Activated CD4-positive, CD25-positive, alpha-beta regulatory T cell treated with anti-CD3 and anti-CD28 coated beads, Interleukin-2, amount 50 U/mL, for 16 hours (primary cell): ENCODE measurements at places on chromosomes 16 and 17.

DNA sequence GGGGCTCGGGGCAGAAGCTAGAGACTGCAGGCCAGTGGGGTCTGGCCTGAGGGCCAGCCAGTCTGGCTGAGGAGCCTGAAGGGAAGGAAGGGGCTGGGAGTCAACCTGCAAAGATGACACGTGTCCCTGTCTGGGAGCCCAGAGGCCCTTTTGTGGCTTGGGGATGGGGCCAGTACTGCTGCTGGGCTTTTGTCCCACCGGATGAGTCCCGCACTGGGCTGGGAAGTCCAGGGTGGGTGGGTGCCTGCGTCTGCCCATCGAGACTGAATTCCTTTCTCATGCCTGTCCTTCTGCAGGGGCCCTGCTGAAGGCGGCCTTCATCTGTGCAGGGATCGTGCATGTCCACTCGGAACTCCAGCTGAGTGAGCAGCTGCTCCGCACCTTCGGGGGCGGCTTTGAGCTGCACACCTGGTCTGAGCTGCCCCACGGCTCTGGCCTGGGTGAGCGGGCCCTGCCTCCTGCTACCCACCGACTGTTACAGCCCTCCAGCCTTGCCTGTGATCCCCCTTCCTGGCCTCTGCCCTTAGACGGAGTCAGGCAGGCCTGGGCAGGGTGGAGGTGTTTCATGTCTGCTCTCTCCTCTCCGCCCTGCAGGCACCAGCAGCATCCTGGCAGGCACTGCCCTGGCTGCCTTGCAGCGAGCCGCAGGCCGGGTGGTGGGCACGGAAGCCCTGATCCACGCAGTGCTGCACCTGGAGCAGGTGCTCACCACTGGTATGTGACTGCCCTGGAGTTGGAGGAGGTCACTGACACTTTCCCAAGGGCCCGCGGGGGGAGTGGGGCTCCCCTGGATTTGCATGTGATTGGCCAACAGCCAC, 20.9 kb downstream of the FCSK start:
- DNase-seq: no peak

DNA sequence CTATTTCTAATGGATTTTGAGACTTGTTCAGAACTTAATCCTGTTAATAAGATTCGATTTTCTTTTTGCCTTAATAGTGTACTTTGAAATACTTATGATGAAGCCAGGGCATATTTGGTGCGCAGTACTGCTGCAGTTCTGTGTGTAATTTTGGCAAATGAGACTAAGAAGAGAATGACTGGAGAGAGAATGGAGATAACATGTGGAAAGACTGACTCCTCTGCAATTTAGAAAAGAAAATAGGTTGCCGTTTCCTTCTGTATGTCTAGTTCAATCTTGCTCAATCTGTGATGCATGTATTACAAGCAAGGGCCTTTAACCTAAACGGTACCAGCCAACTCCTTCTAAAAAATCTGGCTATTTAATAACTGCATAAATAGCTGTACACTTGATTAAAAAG, 285.1 kb upstream of the CDH11 start:
- no peak for DNase-seq

GRCh38 chr17:71935341-71935740, 185.5 kb upstream of the SOX9 start:
- no peak for DNase-seq

- DNase-seq: peak; percentile 58
These were observed 3.3 kb upstream of the SREBF1 start for GRCh38 chr17:17839791-17840707.

GRCh38 chr17:67400193-67400592, 23.1 kb downstream of the PITPNC1 start:
- no peak for DNase-seq

DNA sequence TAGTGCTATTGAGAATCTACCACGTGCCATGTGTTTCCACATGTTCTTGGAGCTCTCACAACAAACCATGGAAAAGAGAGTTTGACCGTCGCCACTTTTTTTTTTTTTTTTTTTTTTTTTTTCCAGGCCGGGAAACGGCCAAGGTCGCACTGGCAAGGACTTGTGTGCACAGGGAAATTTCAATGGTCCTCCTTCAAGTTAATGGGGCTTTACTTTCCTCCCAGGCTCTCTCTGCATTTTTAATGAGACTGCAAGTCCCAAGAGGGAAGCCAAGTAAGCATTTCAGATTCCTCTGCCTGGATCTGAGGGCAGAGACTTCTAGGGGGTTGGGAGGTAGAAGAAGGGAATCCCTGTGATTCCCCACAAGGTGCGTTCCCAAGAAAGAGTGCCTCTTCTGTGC, 94.7 kb upstream of the MPHOSPH6 start:
- no peak for DNase-seq

DNA sequence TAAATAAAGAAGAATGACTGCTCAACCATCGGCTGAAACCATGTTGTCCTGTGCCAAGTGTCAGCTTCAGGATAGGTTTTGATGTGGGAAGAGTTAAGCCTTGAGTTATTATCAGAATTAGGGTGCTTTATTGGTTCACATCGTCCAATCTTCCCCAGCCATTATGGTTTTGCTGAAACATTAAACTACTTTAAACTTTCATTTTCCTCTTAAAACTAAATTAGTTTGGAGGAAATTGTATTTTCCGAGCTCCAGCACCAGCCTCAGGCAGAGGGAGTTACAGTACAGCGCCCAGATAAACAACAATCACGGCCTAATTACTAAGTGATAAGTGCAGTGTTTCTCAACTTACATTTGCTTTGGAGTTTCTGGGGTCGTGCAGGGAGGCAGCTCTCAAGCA, 80.2 kb downstream of the TMEM114 start:
- DNase-seq: no peak

GRCh38 chr17:45700171-45701090, 83.7 kb upstream of the CRHR1 start:
- no peak for DNase-seq

- no peak for DNase-seq
These were observed 108.1 kb downstream of the STX8 start for GRCh38 chr17:9467518-9467917.

DNA sequence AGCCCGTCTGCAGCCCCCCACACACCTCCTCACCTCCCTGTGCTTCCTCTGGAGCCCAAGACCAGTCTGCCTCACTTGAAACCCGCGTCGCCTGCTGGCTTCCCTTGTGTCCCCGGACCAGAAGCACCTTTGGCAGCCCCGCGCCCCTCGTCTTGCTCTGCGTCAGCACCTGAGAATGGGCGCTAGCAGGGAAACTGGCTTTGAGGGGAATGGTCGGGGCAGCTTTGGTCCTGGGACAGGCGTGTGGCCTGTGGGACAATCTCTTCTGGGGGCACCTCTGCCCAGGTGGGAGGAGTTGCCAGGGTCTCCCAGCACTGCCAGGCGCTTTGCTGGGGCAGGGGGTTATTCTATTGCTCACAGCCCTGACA, 3.6 kb upstream of the MAFG start:
- DNase-seq: no peak

DNA sequence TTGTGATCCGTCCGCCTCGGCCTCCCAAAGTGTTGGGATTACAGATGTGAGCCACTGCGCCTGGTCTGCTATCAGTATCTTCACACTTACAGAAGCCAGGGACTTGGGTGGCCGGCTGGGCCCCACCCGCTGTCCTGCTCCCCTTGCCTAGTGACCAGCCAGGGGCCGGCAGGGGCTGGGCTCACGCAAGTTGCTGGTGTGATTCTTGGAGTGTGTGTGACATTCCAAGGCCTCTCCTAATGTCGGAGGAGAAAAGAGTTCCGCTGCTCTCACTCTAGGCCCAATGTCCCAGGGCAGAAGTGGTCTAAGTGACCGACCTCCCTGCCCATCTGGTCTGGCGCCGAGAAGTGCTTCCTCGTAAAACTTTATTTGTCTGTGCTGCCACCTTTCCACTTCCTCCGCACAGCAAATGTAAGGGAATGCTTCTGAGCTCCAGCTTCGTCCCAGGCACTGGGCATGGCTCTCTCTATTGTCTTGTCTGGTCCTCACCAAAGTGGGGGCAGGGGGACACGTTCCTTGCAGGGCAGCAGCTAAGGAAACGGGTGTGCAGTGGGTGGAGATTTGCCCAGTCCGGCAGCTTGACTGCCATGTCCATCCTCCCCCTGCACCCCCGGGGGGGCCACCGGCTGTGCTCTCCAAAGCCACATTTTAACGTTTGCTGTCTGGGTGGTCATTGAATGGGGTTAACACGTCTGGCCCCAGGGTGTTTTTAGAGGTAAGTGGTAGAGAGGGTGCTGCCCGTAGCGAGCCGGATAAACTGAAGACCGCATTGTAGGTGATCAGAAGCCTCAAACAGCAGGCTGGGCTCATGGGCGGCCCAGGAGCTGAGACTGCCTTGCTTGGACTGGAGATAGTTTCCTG, 7.8 kb upstream of the GSE1 start:
- no peak for DNase-seq

DNA sequence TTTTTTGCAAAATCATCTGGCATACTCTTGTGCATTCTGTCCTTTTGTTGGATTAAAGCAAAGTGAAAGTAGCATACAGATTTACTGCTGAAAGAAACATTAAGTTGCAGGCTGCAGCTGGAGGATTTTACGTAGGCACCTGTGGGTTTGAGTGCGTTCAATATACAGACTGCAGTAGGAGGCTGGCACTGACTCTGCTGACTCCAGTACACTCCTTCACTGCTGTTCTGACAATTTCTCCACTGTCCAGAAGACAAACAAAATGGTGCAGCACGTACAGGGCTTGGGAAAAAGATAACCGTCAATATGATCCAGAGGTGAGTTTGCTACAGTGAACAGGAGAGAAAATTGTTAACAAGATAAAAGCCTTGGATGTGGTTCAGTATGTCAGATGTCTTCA, 73.3 kb downstream of the TANC2 start:
- no peak for DNase-seq

DNA sequence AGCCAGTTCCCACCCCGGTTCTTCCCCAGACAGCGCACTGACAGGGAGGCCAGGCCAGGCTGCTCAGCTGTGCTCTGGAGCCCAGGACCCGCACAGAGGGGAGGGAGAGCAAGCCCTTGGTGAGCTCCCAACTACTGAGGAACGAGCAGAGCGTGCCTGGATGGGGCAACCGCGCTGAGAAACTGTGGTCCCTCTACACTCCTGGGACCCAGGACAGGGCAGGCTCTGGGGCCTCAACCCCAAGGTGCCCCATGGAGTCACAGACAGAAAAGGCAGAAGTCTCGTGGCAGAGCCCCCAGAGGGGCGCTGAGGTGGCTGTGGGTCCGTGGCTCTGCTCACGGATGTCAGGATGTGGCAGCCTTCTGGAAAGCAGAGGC, 16.3 kb downstream of the SLX4 start:
- DNase-seq: no peak

DNA sequence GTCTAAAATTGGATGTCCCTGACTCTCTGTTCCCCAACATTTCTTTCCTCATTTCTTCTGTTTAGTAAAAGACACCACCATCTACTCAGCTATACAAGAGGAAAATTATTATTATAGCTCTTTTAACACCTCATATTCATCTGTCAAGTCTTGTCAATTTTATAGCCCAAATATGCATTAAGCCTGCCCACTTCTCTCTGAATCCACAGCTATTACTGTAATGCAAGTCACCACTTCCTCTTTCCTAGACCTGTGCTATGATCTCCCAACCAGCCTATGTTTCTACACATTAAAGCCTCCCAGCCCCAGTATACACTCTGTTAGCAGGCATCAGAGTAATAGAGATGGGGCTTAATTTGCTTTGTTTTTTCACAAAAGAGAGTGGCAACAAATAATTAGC, 252.9 kb downstream of the GRIN2A start:
- no peak for DNase-seq

DNA sequence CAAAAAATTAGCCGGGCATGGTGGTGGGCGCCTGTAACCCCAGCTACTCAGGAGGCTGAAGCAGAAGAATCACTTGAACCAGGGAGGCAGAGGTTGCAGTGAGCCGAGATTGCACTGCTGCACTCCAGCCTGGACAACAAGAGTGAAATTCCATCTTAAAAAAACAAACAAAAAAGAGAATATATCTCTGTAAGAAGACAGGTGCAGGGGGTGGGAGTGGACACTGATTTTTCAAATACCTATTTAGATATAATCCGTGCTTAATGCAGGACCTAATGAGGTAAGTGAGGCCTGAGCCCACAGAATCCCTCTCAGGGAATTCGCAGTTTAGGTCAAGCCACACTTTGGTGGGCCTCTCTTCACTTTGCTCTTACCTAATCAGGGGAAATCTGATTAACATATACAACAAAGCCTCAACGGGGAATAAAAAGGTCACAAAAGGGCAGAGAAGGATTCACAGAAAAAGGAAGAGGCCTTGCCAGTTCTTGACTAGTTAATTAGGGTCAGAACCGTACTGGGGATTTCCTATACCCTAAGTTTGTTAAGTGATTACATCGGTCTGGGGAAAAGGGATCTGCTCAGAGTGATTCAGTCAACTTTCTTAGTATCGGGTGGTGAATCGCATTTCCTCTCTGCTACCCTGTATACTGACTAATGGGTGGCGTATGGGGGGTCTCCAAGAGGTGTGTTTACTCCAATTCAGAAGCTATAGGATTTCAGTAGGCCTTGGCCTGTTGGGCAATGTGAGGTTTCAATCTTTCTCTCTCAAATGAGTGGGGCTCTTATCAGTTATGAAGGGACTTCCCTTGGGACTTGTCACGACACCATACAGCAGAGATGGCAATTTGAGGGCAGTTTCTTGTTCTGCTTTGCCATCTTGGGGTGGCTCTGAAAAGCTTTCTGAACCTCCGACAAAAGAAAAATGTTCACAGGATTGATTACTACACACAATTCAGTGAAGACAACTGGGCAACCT, 1.9 kb upstream of the NFAT5 start:
- DNase-seq: peak; percentile 30

DNA sequence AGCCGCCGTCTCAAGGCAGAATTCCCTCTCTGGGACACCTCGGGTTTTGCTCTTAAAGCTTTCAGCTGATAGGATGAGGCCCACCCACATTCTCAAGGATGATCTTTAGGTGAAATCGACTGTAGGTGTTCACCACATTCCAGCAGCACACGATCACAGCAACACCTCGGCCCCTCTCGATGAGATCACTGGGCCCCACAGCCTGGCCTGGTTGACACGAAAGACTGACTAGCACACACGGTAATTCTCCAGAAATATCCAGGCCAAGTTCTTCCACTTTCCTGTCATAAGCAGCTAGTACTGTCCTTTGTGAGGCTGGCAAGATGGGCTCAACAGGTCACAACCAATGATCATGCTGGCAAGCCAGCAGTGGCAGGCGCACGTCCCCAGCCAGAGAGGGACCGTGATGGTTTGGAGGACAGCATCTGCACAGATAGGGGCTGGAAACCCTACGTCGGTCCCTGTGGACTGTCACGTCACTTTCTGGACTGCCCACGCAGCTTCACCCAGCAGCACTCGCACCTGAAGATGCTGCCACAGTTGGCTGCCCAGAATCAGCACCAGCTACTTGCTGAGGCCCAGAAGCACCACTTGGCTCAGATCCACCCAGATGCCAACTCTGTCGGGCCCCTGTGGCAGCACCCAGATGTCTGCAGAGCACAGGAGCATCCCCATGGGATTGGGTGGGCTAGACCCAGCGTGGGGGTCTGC, 17.4 kb downstream of the TMC6 start:
- DNase-seq: no peak

DNA sequence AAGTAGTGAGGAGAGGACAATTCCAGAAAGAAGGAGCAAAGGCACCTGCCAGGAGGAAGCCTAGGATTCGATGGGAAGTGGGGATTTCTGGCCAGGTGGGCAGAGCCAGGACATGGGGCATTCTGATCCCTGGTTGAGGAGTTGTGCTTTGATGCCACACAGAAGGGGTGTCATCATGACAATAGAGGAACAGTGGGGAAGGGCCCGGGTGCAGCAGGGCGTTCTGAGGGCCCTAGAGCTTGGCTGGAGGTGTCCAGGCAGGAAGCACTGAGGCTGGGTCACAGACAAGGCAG, 4.3 kb downstream of the EVPLL start:
- DNase-seq: no peak
